ENCODE measurements at places on chromosomes 3 and 15.

DNA sequence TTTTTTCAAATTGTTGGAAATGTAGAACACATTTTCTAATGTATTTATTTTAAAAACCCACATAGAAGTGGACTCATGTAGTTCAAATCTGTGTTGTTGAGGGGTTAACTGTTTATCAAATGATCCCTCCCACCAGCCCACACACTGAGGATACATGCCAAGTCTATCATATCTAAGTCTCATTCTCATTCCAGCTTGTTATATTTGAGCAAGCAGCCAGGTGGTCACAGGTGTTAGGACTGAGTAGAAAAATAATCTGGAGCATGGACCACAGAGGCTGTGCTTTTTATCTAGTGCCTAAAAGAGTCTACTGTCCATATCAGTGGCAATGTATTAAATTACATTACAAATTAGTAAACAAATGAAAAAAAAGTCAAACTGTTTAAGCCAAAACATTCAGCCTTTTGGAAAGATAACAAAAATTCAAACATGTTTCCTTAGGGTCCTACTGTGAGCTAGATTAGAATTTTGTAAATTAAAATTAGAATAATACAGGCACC is 20.7 kb upstream of the SPESP1 start:
- no peak for DNase-seq

- DNase-seq: no peak
Measured at GRCh38 chr15:85880501-85881190, 85.9 kb upstream of the KLHL25 start.

DNA sequence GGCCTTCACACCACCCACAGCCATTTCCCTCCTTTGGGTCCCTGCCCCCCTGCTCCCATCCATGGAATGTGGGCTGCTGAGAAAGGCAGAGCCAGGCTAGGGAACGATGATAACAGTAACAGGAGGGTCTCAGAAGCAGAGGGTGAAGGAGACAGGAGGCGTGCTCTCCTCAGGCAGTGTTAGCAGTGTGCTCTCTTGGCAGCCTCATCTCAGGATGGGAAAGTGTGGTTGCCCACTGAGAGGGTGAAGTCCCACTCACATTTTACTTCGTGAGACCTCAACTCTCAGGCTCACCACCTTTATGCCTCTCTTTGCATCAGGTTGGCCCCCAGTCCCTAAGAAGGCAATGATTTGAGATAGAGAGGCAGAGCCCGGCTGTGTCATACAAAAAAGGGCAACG is 24.5 kb downstream of the TIGIT start:
- no peak for DNase-seq

DNA sequence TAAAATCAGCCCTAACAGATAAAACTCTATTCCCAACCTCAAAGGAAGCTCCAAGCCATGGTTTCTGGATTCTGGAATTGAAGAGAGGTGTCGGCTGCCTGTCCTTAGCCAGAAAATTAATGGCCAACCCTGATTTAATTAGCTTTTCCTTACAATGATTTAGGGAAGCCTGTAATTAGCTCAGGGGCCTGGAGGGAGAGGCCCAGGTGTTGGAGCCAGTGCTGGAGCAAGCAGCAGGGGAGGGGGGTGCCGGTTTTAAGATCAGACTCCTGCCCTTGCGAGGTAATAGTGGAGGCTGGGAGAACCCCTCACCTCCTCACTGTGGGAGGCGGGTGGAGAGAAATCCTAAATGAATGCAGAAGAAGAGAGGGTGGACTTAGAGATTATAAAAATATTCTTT is 14.7 kb upstream of the ATP2B2 start:
- no peak for DNase-seq

DNA sequence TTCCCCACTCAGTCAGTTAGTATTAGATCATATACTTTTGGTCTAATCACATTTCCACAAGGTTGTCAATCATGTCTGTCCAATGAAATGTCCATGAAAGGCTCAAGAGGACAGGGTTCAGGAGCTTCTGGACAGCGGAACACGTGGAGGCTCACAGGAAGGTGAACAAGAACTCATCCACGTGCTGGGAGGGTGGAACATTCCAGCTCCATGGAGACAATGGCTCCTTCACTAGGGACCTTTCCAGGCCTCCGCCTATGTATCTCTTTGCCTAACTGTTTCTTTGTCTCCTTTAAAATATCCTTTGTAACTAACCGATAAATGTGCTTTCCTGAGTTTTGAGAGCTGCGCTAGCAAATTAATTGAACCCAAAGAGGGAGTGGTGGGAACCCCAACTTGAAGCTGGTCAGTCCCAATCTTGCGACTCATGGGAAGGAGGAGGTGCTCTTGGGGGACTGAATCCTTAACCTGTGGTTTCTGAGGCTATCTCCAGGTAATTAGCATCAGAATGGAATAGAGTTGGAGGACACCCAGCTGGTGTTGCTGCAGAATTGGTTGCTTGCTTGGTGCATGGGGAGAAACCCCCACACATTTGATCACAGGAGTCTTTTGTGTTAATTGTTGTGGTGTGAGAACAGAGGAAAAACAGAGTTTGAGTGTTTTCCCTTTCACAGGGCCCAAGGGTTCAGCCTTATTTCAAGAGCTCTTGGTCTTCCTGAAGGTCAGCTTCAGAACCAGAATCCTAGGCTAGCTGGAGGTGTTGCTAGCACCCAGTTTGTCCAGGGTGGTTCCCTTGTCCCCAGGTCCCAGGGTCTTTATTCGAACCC is 3.0 kb upstream of the TKT start:
- no peak for DNase-seq
